ENCODE measurements at places on chromosomes 5 and 9. TPM values are rescaled to one million over a fixed set of nuclear protein-coding genes. Genes with fewer than 3 reads are reported as not detected.

- no peak for DNase-seq
These were observed 57.2 kb downstream of the SMIM23 start for GRCh38 chr5:171842777-171843328.

DNA sequence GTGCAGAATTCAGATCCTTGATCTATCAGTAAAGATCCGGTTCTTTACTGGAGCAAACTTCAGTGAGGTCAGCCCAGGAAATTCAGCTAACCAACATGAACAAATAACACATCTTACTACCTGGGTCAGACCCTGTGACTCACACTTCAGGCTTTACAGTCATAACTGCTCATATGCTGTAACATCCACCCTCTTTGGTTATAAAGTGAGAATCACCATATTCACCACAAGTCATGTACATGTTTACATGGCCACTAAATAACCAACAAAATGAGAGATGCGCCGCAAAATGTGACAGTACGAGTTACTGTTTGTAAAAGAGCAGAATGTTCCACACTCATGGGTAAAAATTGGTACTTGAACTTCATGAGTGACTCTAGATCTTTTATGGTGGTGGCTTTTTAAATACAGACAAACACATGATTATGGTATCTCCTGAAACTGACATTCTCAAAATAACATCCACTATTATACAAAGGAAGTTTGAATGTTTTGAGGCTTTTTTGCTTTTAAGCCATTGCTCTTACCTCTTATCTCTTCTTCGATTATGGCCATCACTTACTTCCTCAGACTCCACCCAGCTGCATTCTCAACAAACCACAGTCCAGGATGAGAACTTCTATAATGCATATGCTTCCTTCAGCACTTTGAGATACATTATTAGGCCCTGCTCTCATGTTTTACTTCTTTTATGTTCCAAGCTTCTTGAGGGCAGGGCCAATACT is 516.6 kb downstream of the RAB3C start:
- no peak for DNase-seq

GRCh38 chr9:131394464-131395156 is 724 bp downstream of the PRRC2B start:
- no peak for DNase-seq

DNA sequence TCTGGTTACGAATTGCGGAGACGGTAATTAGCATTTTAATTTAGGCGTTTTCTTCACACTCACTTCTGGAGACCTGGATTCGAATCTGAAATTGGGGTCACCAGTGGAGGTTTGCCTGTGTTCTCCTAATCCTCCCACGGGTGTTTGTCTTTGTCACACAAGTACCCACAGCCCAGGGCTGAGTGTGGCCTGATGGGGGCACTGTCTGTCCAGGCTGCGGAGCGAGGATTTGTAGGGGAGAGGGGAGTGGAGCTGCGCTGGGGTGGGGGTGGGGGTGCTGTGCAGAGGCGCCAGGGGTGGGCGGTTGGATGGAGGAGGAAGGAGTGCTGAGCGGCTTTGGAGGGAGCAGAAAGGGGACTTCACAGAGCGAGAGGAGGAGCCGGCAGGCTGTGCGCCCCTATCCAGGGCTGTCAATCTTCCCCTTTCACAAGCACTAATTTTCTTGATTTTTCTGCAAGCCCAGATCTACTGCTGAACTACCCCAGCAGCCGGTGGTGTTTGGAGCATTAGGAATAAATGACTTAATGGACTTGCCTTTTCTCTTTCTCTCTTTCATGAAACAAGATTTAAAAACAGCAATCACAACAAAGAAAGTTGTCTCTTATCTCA is 53.1 kb downstream of the TSPAN17 start:
- no peak for DNase-seq

DNA sequence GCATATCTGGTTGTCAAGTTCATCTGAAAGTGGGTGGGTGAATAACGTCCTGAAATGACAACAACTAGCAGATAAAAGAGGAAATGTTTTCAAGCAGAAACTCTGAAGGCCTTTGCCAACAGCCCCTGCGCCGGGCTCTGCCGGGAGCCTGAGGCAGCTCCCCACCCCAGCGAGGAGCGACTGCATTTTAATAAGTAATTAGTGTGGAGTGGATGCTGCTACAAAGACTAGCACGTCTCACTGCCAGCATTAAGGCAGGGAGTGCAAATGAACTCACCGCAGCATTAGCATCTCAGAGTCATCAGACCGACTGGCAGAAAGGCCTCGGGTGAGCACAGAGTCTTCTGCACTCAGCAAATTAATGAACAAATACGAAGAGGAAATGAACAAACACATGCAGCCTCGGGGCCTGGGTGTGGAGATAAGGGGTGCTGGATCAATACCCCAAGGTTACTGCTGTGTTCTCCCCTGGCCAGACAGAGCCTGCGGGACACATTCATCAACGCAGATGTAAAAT is 63.8 kb downstream of the VAV2 start:
- DNase-seq, result no peak

DNA sequence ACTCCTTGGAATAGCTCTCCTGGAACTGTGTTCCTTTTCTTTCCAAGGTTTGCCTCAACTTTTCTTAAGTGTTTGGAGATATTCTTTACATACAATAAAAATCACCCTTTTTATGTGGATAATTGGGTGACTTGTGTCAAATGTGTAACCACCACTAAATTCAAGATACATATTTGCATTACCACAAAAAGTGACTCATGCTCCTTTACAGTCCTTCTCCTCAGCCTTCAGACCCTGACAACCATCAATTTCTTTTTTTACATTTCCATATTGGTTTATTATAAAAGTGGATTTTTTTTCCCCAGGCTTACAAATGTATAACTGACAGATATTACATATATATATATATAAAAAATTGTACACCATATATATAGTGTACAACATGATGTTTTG is 372.0 kb upstream of the KCNN2 start:
- DNase-seq, result no peak

DNA sequence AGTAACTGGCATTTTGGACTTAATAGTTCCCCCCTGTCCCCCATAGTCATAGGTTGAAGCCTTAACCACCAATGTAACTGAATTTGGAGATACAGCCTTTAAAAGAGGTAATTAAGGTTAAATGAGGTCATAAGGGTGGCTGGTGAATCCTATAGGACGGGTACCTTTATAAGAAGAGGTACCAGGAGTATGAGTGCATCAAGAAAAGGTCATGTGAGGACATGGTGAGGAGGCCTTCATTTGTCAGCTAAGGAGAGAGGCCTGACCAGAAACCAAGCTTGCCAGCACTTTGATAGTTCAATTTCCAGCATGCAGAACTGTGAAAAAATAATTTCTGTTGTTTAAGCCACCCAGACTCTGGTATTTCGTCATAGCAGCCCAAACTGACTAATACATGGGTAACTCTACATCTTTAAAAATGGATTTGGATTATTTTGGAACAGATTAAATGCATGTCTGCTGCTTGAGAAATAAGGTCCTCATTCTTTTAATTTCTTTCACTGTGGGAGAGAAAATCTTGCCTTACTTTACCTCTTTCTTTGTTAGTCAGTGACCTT is 9.7 kb downstream of the RASA1 start:
- DNase-seq, result no peak

FCN2 gene
- polyA plus RNA-seq, result 0.93 TPM

GPR21 gene
- polyA plus RNA-seq, result not detected

DNA sequence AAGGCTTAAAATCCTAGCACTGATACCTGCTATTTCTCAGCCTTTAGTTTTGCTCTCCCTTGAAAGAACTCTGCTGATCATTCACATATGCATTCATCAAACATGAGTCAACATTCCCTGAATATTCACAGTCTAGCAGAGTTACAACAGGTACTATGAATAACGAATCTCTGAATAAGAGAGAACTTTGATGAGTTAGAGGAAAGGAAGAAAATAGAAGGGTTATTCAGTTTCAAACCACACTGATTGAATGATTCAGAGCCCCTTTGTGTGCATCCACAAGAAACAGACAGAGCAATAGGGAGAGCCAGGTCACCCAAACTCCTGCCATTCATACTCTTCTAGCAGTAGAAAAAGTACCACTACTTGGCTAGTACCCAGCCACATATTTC is 36.0 kb downstream of the FOXD1 start:
- no peak for DNase-seq

DNA sequence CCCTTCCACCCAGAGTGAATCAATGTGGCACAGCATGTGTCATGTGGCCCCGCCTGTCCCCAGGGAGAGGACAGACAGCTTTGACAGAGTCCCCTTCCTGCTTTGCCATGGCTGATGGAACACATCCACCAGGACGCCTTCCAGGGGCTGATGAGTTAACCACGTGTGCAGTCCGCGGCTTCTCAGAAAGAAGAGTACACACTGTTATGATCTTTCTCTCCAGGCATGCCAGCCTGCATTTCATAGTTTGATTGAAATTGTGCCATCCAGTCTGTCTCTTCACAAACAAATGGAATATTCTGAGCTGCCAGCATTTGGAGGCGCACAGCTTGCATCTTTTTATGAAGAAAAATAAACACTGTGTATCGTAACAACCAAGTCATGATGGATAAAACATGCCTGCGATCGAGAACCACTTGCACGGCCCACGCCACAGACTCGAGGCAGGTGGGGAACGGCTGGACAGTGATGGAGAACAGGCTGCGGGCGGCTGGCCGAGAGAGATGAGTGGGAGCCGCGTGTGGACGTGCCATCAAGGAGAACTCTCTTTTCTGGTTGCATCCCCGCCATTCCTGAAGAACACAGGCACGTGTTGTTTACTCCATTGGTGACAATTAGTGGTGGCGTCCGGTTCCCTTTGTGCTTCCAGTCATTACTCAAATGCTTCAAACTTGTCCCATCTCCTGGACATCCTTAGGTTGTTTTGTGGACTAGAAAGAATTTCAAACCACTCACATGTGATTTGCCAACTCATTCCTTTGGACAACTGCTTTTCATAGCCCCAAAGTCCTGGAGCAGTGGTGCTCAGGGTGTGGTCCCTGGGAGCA is 220.2 kb downstream of the AGTPBP1 start:
- no peak for DNase-seq

SNX18 gene
- 32.7 TPM for polyA plus RNA-seq

GRCh38 chr5:26568316-26568715 is 470.1 kb downstream of the CDH9 start:
- DNase-seq, result no peak

GRXCR2 gene
- not detected for polyA plus RNA-seq

TMEM215 gene
- 0.24 TPM for polyA plus RNA-seq

DNA sequence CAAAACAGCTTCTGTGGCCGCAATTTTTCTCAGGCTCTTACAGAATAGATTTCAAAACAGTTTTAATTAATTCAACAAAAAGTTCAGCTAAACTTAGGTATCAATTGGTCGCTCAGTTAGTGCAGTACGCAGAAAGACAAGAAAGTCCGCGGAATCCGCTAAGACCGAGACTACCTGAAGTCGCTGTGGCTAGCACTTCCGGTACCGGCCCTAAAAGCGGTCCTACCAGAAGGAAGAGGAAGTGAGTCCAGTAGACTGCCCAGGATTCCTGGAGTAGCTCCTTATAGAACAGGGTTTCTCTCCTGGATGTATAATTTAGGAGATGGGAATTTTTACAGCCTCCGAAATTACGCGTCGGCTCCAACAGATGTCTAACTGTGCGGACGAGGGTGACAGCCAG is 16.6 kb upstream of the PCDHB2 start:
- no peak for DNase-seq

UGT3A2 gene
- 17.1 TPM for polyA plus RNA-seq

DNA sequence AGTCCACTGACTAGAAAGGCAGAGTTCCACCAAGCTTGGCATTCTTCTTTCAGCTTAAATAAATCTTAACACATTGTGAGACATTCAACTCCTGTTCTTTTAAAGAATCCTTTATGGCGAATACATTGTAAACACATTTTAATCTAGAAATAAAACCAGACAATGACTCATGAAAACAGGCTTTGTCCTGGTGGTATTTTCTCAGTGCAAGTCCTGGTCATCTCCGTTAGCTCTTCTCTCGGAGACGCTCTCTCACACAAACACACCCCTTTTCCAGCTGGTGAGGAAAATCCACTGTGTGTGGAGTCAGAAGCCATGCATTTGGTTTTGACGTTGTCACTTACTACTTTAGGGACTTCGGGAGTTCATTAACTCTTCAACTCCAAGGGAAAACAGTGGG is 140.4 kb downstream of the AUH start:
- DNase-seq, result no peak

- DNase-seq, result no peak
These were observed 1.9 kb upstream of the DMRT2 start for GRCh38 chr9:1048231-1048619.

PTGDS gene
- polyA plus RNA-seq, result 113 TPM

DNA sequence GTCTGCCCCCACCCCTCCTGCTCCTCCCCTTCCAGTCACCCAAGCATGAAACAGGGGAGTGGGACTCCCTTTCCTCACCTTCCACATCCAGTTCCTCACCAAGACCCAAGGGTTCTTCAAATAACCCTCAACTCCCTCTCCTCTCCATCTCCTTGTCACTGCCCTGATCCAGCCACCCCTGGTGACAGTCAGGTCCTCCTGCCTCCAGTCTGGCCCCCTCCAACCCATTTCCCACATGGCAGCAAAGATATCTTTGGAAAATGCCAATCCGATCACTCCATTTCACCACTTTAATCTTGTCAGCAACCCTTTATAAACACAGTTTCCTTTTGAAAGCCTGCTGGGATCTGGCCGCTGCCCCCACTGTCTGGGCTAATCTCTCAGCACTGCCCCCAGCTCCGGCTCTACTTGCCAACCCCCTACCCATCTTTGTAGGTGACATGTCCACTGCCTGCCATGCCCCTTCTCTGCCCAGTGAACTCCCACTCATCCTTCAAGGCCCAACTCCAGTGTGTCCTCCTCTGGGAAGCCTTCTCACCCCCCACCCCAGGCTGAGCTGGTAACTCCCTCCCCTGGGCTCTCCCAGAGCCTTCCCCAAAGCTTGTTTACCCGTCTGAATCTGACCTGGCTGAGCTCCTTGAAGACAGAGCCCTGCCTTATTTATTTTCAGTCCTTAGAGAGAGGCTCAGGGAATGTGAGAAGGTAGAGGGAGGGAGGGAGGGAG is 781 bp upstream of the MYOZ3 start:
- no peak for DNase-seq

- DNase-seq, result no peak
These were observed 6.0 kb downstream of the KIF12 start for GRCh38 chr9:114093031-114093471.

DNA sequence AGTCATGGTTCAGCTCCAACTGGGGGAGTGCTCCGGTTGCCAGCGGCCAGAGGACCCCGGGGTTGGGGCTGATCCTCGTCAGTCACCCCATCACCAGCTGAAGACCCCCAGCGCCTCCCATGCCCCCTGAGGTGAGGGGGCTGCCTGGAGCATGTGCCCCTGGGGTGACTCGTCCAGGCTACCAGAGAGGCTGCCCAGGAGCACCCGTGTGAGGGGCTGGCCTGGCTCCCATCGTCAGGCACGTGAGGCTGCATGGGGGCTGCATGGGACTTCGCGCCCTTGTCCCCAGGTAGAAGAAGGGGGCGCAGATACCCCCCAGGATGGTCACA is 46.4 kb upstream of the EGFL7 start:
- DNase-seq, result no peak

DNA sequence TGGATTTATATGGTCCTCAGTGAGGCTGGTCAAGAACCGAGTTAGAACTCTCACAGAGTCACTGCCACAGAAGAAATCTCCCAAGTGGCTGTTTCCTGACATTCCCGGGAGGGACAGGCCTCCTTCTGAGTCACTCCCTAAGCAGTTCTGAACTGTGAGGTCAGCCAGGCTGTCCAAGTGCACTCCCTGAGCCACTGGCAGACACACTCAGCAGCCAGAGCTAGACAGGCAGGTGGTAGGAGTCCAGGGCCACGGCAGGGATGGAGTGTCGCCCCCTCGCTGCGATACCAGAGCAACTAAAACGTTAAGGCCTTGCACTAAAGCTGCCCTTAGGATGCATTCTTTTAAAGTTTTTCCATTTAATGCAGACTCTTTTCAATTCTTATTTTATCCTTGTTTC is 3.4 kb downstream of the IL4 start:
- DNase-seq, result no peak
